ENCODE measurements at places on chromosomes 6 and 20. TPM values are rescaled to one million over a fixed set of nuclear protein-coding genes. Genes with fewer than 3 reads are reported as not detected.

DNA sequence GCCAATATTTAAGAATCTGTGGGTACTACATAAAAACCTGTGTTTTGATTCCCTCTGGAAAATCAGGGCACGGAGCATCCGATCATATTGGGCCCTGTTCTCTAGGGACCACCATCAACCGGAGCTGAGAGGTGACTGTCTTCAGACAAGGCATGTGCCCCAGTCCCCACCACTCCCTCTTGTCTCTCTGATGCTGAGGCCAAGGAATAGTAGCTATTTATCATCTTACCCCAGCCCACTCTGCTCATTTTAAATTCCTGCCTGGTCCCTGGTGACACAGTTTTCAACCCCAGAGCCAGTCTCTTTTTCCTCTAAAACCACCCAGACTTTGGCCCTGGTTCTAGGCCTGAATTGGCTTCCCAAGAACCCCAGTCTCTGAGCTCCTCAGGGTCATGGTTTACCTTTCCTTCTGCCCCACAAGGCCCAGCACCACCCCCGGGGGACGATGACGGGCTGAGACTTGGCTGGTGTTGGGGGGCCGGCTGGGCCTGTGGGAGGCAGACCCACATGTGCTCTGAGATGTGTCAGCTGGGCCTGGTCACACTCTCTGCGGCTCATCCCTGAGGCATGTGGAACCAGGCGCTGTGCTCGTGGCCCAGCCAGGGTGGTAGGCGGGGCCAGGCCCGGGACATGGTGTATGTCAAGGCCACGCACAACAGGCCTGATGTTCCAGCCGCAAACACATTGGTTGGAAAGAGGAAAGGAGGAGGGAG, 114.4 kb downstream of the CEBPB start:
- DNase-seq = peak; percentile 97

Gene PCED1A
- 13.9 TPM for polyA plus RNA-seq

DNA sequence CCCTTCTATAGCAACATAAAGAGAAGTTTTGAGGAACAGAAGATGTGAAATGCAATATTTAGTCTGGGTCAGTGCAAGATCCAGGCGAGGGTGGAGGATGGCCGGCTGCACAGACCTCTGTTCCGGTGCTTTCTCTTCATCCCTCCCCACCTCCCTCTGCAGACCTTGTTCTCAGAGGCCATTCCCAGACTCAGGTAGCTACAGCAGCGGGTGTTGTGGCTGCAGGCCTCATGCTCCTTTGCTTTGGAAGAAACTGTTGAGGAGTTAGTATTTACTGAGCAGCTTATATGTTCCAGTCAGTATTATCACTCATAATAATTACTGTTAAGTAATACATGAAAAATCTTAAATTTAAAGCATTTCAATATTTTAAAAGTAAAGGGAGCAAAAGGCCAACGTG, 1.7 kb downstream of the BTN3A3 start:
- DNase-seq = no peak

- DNase-seq = no peak
These were observed 34.1 kb upstream of the TMEM14A start for GRCh38 chr6:52636830-52637229.

DNA sequence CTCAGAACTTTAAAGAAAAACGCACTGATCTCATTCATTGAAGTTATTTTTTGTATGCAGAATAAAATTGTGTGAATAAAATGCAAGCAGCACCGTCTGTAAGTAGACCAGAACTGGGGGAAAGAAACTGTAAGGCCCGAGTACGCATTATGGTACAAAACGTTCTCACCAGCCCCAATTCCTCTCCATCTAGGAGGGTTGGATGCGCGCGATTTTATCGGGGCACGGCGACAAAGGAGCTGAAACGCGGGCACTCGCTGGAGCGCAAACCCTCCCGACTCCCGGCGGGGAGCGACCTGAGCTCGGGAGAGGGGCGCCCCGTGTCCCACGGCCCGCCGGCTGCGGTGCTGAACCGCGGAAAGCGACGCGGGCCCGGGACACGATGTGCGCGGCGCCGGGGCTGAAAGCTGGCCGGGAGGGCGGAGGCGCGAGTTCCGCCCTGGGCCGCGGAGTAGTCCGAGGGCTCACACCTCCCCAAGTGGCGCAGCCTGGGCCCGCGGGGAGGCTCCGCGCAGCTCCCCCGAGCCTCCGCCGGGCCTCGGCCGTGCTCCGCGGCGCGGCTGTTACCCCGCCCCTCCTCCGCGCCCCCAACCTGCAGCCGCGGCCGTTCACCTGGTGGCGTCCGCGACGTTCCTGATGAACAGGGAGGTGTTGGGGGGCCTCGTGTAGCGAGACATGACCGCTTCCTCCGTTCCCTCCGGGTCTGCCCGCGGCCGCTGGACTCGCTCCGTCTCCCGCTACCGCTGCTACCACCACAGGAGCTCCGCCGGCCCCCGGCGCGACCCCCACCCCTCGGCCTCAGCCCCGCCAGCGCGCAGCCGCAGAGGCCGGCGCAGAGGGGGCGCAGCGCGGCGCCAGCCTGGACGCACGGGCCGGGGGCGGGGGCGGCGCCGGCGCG, at the start of gene SRSF12:
Gene SRSF12, minus strand, starts transcription at position 861 of the 898 bp plus-strand sequence. Its CDS starts 184 bp downstream, at position 677.
- peak; percentile 73 for DNase-seq

Gene SLPI
- polyA plus RNA-seq = 2.1 TPM

- DNase-seq = peak; percentile 25
These were observed 281.9 kb upstream of the RNF24 start for GRCh38 chr20:4297127-4297826.

Gene TSBP1
- not detected for polyA plus RNA-seq

- no peak for DNase-seq
These were observed 265.5 kb downstream of the DLL1 start for GRCh38 chr6:170025341-170025911.

- DNase-seq = no peak
These were observed 278.9 kb downstream of the CENPW start for GRCh38 chr6:126618639-126619343.

DNA sequence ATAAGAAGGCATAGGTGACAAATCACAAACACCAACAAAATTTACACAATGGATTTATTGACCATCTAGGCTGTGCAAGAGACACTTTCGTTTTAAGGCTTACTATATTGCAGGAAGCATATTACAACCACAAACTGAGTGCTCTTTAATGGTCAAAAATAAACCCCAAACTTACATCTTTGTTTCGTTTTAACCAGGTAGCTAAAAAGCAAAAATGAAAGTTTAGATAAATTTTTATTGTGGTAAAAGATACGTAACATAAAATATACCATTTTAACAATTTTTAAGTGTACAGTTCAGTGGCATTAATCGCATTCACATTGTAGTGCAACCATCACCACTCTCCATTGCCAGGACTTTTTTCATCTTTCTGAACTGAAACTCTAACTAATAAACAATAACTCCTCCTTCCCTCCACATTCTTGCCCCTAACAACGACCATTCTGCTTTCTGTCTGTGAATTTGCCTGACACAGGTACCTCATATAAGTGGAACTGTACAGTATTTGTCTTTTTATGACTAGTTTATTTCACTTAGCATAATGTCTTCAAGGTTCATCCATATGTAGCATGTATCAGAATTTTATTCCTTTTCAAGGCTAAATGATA, 32.3 kb upstream of the DUSP22 start:
- no peak for DNase-seq

DNA sequence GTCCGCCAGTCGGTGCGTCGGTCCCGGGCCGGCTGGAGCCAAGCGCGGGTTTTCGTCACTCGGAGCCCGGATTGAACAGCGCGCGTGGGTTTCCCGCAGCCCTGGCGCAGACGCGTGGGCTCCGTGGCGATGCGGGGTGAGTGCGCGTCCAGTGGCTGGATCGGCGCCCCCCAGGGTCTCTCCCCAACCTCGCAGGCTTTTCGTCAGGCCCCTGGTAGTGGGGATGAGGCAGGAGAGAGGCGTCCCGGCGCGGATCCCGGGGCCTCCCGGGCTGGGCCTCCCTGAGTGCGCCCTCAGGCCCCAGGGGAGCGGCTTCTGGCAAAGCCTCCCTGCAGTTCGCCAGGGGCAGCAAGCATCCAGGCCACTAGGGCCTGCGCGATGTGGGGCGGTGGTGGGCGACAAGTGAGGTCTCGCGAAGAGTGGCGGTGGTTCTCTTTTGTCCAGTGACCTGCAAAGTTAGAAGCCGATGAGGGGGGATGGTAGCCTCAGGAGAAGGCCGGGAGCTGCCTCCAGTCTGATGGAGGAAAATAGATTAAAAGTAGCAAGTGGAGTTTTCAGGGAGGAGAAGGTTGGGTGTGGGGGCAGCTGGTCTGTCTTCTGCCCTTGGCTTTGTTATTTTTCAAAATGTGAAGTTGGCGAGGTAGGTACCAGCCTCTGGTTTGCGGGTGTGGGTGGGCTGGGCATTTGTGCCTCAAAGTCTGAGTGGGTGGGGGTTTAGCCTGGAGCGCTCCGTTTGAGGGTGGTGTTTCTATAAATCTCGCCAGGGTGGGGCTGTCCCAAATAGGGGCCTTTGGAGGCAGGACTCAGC, 1.6 kb downstream of the TOX2 start:
- no peak for DNase-seq

GRCh38 chr20:57468523-57469417, 56.2 kb downstream of the CTCFL start:
- peak; percentile 23 for DNase-seq

Gene SAMD10
- 4.8 TPM for polyA plus RNA-seq

Gene GRM1
- polyA plus RNA-seq = 0.02 TPM

- DNase-seq = peak; percentile 49
These were observed 46.4 kb downstream of the MRPL14 start for GRCh38 chr6:44080561-44081521.

- DNase-seq = no peak
These were observed 65.9 kb downstream of the BCAS1 start for GRCh38 chr20:54004445-54004844.

DNA sequence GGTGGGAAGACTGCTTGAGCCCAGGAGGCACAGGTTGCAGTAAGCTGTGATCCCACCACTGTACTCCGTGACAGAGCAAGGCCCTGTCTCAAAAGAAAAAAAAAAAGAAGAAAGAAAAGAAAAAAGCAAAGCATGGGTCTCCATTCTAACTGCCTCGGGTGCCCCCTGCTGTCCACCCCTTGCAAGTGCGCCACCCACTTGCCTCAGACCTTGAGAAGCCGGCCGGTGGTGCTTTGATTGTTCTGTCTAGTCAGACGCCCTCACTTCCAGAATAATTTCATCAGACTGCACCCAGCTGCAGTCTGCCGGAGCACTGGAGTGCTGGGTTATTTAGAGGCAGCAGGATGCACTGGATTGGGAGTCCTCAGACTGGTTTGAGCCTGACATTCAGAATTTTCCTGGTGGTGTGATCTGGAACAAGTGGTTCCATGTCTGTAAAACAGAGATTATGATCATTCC, 17.6 kb upstream of the TM9SF4 start:
- peak; percentile 71 for DNase-seq

Gene MRAP2
- polyA plus RNA-seq = 0.63 TPM

Gene ETV7
- polyA plus RNA-seq = 0.18 TPM

DNA sequence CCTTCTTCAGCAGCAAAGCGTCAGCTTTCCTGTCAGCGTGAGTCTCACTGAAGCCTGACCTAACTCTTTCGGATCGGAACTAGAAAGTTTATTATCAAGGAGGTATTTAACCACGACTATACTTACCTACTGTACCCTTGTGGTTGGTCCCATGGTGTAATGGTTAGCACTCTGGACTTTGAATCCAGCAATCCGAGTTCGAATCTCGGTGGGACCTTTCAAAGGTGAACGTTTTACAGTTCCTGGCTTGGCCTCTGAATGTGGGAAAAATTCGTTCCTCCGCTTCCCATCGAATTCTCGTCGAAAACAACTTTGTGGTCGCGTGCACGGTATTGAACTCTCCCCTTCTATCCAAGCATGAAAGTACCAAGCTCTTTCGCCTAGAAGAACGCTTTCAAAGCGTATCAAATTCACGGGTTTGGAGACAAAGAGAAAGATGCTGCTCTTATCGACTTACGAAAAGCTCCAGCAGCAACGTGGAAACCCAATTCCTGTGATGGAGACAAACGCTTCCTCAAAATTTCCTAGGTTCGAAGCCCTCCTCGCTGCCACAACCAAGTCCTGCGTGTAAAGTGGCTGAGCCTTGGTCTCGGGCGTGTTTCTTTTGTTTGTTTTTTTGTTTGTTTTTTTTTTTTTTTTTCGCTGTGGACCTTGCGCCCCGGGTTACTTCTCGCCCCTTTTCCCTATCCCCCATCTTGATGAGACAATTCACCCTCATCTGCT, 63.7 kb downstream of the GPX5 start:
- DNase-seq = peak; percentile 21

DNA sequence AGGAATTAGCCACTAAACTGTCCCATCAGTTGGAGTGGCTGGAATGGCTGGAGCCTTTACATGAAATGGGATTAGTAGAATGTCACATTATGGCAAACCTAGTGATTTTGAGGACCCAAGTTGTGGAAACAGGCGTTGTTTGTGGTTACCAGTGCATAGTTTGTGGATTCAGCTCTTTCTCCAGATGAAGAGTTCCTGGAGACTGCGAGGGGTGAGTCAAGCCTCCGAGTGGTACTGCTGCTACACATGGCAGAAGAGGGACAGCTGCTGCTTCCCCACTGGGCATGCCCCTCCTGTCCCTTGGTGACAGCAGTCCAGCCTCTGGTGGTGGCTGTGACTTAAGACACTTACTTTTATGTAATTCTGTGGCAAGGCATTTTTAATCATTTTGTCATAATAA, 94.2 kb upstream of the SCP2D1 start:
- no peak for DNase-seq

DNA sequence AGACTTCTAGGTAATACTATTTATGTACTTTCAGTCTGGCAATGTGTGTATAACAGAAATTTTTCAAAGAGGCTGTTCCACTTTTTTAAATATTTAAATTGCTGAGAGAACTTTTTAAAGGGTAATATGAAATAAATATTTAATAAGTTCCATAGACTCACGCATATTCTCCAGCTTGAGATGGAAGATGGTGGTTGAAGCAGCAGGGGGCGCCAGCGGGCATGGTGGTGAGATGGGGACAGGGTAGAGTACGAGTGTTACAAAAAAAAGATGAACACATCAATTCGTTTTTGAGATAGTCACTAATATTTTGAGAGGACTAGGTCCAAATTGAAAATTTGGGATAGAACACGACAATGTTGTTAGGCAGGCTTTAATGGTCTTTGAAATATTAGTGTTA, 68.4 kb downstream of the RSPO3 start:
- peak; percentile 66 for DNase-seq

- no peak for DNase-seq
These were observed 52.0 kb upstream of the SMOC2 start for GRCh38 chr6:168388641-168389633.

Gene NINL
- 6.1 TPM for polyA plus RNA-seq

Data from right cardiac atrium (tissue), 5 donors.